ENCODE measurements at places on chromosomes 2 and 18.
A peak's percentile ranks its signal among the peaks of the same experiment; 100 is the strongest.

GRCh38 chr2:1750933-1751766 lies 6.8 kb upstream of the PXDN start:
- peak; percentile 89 for ATAC-seq

GRCh38 chr2:71548646-71549425 lies 95.5 kb downstream of the DYSF start:
- ATAC-seq = no peak

DNA sequence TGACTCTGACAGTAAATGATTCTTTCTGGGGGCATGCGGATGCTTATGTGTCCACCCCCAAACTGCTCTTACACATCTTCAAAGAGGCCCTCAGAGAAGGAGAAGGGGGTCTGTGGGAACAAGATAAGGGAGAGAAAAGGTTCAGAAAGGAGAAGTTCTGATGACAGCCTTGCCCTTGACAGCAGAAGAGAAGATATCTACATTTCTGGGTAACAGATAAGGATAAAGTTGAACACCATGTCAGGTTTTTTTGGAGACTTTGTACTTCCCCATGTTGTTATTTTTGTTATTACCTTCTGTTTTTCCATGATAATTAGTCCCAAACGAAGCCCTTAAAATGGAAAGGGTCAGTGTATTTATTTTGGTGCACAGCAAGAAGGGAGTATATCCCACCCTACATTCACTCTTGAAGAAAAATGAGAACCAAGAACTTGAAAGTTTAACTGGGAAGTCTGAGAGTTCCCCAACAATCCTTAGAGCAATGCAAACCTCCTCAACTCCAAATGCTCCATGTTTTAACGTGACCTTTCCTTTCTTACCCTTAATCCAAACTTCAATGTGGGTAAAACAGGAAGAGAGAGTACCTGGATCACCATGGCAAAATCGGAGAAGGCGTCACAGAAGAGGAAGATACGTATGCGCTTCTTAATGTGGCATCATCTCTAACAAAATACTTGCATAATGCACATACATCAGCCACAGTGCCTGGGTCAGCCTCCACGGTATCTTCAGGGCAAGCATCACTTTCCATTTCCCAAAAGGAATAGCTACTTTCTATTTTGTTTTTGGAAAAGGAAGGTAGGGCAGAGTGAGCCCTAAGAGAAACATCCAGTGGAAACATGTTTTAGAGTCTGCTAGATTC lies 264.6 kb upstream of the STON1 start:
- ATAC-seq = no peak

DNA sequence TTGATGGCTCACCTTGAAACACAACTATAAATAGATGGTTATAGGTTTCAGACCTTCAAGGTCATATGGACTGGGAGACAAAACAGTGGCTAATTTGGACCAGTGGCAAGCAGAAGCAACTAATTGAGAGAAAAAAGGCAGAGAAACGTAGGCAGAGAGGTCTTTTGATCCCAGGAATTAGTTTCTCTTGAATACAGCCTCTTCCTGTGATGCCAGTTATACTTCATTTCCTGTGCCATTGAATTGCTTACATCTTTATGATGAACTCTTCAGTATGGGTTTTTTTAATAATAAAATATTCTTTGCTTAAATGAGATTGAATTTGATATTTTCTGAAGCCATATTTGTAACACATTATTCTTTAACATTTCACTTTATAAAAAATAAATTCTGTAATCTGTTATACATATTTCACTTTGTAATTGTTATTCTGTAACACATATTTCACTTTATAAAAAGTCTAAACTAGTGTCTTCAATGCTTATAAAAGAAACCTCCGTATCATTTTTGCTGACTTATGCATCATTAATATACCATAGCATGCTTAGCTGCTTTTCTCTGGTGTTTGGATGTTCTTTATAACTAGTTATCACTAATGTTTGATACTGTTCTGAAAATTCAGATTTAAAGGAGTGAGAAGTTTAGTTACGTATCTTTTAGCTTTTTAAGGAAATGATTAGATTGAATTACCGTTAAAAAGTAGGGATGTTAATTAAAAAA lies 8.9 kb downstream of the VAPA start:
- no peak for ATAC-seq
